HuH-7 (cell line): ENCODE measurements at places on chromosomes 6 and 20.

- no peak for DNase-seq
Measured at GRCh38 chr6:33164665-33165373, 27.4 kb downstream of the COL11A2 start.

DNA sequence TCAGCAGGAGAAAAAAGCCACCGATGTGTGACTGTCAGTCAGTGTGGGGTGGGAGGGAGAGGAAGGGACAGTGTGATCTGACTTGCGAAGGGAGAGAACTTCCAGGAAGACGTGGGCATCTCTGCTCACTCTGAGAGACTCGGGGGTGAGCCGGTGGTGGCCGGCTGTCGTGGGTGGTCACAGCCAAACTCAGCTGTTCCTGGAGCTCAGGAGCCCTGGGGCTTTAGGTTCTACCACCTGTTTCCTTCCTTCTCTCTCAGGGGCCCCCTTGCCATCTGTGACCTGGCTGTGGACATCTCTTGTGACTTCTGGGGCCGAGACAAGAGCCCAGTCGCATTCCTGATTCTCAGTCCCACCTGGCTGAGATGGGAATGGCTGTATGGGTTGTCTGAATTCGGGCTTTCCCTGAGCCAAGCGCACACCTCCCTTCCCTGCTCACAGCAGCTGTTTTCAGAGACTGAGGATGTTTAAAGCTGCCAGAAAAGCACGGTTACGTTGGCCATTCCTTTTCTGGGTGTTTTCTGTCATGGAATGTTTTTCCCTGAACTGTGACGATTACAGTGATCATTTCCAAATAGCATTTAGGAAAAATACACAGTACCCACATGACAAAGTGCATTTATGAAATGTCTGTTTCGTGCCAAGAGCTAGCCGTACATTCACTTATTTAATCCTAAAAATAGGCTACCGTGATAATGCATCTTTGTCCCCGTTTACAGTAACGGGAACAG, 36.5 kb downstream of the SYNJ2 start:
- DNase-seq: no peak

- DNase-seq: no peak
Measured at GRCh38 chr6:148042536-148042935, 300.1 kb upstream of the SASH1 start.

DNA sequence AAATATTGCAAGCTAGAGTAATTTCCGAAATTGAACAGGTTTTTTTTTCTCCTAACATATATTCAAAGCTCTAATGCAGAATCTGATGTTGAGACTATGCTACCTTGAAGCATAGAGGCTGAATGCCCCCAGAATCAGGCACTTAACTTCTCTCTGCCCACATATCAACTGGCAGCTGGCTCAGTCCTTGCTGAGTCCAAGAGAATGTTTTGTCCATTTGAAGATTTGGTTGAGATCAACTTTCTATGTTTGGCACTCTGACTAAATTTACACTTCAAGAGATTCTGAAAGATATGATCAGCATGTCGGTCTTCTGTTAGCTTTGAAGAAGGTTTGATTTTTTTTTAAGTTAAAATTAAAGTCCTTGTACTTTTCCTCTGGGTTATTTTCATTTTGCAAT, 1298.1 kb downstream of the EPHA7 start:
- no peak for DNase-seq

DNA sequence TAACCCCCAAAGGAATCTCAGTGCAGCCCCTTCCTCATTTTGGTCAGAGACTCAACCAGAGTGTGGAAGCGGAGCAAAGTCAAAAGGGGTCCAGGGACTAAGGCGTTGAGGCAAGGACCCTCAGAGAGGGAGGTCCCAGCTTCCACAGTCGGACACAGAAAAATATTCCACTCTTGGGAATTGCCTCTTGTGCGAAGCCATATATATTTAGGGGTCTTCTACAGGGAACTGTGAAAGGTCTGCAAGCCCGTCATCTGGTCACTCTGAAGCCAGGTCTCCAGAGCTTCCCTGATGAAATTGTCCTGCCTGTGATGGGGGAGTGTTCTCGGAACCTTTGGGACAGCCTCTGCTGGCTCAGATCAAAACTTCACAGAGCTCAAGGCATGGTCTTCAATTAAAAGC, 160.8 kb downstream of the TBXT start:
- no peak for DNase-seq

- DNase-seq: no peak
Measured at GRCh38 chr20:53187392-53188068, 215.4 kb downstream of the TSHZ2 start.

GRCh38 chr6:168097221-168097620, 18.2 kb upstream of the FRMD1 start:
- DNase-seq: no peak

DNA sequence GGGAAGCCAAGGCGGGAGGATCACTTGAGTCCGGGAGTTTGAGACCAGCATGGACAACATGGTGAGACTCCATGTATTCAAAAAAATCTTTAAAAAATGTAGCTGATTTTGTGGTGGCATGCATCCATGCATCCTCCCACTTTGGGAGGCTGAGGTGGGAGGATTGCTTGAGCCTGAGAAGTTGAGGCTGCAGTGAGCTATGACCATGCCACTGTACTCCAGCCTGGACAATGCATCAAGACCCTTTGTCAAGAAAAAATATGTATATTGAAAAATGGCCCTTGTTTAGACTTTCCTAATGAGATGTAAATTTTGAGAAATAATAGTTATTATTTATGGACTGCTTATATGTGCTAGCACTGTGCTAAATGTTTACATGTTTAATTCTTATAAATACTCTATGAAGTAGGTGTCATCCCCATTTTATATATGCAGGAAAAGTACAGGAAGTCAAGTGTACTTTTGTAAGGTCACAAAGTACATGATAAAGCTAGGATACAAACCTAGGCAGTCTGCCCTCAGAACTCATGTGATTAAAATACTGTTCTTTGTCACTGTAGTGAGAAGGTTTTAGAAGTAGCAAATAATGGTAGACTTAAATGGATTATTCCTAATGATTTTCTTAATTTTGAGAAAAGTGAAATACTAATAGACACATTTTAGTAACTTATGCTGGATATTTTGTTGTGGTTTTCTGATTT, 58.8 kb downstream of the ITCH start:
- no peak for DNase-seq

DNA sequence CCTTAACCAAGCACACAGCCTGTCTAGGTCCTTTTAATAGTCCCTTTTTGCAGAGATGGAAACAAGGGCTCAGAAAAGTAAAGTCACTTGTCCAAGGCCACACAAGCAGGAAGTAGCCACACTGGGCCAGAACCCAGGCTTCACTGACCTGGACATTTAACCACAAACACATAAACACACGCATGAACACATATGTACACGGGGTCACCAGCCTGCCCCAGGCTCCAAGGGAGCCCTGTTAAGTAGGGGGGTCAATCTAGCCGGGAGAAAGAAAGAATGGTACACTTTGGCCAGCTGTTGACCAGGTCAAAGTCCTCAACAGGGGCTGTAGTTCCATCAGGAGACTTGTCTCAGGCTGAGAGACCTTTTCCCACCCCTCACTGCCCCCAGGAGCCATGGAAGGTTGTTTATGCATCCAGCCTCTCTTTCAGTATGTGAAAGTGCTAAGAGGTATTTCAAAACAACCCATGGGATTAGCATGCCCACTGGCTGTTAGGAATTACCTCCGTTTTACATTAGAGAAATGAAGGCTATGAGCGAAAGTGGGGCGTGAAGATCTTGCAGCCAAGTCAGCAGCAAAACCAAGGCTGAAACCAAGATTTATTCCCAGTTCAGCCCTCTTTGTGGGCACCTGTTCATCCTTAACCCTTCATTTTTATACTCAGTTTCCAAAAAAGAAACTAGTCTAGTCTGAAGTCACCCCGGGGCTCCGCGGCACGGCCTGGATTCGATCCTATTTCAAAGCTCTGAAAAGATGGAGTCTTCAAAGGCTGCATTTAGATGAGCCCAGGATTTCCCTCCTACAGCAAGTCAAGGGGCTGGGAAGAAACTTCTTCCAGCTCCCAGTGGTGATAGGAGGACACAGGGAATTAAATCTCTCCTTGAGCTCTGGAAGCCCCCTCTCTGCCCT, 9.8 kb downstream of the SDC4 start:
- no peak for DNase-seq

DNA sequence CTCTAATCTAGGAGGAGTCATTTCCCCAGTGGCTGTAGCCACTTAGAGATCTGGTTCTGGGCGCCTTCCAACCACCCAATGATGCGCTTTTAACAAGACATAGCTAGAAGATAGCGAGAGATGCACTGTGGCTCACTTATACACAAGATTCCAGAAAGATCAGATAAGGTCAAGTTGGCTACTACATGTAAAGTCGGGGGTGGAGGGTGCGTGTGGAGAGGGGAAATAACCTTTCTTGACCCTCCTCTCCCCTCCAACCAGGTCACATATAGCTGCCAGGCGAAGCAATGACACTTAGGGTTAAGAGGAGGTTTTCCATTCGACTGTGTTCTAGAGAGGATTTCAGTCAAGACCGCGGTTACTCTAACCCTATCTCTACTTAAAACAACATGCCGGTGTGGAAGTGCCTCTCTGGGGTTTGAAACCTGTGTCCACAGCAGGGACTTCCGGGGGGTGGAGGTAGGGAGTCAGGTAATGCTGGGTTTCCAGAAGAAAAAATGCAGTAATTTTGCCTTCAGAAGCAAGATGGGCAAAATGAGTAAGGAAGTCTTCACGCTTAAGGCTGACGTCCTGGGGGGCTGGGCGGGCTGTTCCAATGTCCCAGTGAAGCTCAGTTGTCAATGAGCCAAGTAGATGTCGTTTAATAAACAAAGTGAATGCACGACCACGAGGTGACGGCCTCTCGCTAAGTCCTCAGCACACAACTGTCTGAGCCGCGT, 1.8 kb upstream of the SIM1 start:
- DNase-seq: no peak
